ENCODE measurements at places on chromosomes 7 and 10.
A peak's percentile ranks its signal among the peaks of the same experiment; 100 is the strongest.

DNA sequence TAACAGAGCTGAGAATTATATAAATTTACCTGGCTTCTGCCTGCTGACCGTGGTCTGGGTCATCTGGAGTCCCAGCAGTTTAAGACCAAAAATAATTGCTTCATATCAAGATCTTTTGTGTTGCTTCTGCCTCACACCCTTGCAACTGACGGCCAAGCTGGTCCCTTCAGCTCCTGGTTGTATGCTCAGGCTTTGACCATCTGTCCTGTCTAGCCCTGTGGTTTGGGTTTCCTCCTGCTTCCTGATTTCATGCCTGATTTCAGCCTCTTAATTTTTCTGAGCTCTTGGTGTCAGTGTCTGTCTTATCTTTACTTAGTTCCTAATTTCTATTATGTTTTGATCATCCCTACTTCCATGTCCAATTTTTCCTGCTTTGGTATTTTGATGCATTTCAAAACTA lies 87.9 kb upstream of the PLXDC2 start:
- DNase-seq, result no peak

DNA sequence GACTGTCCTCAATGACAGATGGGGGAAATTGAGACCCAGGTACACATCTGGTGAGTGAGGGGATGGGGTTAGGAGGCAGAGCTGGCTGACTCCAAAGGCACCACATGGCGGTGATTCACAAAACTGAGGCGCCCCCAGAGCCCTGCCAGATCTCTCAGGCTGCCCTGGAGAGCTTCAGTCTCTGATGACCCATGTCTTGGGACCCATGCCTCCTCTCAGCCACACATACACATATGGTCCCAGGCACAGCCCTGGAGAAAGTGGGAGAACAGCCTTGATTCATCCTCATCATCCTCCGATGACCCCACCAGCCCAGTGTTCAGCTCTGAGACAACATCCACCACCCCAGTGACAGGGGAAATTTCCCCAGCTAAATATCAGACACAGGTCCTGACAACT lies 426.0 kb downstream of the RPS24 start:
- DNase-seq, result no peak

- no peak for DNase-seq
These were observed 72.5 kb downstream of the LCOR start for GRCh38 chr10:96904648-96905047.

- no peak for DNase-seq
These were observed 23.4 kb upstream of the BNIP3 start for GRCh38 chr10:132005147-132005546.

GRCh38 chr7:101564778-101565211 lies 64.3 kb downstream of the MYL10 start:
- DNase-seq, result no peak

DNA sequence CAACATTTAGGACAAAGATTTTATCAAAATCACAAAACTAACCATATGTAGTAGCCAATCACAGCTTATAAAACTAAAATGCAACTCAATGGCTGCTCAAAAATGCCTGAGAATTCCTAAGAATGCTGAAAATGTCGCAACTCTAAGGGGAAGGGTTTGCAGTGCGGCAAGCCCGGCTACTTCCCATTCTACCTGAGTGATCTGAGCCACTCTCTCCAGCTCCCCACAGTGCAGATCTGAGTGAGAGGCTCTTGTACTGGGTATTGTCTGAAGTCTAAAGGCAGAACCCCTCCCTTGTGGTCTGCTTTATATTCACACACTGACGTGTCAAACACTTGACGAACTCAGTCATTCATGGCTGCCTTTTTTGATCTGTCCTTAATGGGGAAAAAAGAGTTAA lies 28.9 kb downstream of the RAB11FIP2 start:
- DNase-seq, result no peak

- DNase-seq, result peak; percentile 80
These were observed 81.1 kb upstream of the FZD1 start for GRCh38 chr7:91182819-91183764.

Data from HS-5 (cell line).